Fibroblast of mammary gland (primary cell): ENCODE measurements at places on chromosomes 13 and 19.

DNA sequence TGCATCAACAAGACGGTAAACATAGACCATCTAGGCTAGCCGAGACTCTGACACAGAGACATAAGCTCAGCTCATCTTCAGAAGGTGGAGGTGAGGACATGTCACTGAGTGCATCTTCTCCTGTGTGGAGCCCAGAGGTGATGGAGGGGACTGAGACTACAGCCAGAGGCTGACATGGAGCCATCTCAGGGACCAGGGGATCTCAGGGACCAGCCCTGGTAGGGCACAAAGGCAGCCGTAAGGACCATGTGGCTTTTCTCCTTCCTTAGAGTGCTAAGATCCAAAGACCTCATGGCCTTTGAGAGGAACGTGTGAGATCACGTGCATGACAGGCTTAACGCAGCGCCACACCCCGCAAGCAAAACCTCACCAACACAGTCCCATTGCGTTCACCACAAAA is 126.9 kb downstream of the RAB20 start:
- no peak for DNase-seq

GRCh38 chr13:36870050-36870692 is 49.9 kb downstream of the SMAD9 start:
- no peak for DNase-seq

DNA sequence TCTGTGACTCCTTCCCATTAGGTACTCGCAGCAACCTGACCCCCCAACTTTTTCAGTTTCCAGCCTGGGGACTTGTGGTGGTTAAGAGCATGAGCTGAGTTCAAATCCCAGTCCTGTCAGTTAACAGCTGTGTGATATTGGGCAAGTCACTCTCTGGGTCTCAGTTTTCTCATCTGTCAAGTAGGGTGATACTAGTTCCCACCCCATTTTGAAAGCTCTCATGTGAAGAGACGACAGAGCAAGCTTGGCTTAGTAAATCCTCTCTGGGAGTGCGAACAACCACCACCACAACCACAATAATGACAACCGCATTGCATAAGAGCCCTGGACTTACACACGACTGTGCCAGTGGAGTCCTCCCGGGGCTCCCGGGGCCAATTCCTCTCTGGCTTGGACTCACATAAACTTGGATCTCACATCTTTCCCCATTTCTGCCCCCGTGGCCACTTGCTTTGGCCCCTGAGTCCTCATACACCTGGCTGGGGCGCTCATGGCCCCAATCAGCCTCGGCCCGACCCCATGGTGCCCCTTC is 454 bp downstream of the BLVRB start:
- DNase-seq, result peak; percentile 85

GRCh38 chr13:46572752-46573431 is 19.9 kb downstream of the LRCH1 start:
- DNase-seq, result no peak

DNA sequence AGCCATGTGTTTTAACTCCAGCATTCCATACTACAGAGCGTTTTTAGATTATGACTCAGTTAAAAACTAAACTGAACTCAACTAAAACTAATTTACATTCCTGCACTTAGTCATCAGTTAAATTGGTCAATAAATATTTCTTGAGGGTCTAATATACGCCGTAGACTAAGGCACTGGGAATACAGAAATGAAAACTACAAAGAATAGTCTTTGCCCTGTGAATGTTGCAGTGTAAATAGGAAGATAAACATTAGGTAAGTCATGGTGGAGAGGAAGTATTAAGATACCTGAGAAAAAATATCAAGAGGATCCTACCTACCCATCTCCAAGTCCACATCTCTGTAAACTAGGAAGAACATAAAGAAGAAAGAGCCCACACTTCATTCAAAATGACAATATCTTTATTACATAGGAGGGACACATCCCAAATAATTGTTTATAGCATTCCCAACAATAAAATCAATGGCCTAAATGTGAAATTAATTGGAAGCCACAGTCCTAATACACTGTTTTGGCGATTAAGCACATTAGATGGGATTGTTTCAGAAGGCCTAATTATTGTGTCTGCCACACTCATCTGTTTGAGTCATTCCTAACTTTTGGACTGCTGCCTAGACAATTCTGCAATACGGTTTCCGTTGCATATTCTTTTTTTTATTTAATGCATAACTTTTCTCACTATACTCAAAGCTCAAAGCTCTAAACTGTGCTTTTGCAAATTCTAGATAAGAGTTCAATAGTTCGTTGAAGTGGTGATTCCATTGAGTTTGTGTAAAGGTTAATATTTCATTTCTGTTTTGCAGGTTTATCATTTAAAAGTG is 52.9 kb downstream of the MBNL2 start:
- peak; percentile 93 for DNase-seq

DNA sequence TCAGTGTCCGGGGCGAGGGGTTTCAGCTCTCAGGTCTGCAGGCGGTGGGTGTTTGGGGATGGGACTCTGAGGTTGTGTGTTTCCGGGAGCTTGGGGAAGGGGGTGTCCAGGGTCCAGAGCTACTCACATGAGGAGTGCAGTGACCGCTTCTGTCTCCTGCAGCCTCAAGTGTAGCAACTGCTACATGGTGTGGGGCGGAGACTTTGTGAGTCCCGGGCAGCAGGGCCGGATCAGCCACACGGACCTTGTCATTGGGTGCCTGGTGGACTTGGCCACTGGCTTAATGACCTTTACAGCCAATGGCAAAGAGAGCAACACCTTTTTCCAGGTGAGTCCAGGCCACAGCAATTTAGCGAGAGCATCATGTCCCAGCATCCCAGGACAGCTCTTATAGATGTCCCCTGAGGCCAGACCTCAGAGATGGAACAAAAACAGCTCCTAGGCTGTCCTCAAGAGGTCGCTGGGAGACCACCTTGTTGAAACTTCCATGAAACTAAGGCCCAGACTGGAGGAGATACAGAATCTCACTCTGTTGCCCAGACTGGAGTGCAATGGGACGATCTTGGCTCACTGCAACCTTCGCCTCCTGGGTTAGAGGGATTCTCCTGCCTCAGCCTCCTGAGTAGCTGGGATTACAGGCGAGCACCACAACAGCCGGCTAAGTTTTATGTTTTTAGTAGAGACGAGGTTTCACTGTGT is 44.9 kb downstream of the RYR1 start:
- DNase-seq, result peak; percentile 5

DNA sequence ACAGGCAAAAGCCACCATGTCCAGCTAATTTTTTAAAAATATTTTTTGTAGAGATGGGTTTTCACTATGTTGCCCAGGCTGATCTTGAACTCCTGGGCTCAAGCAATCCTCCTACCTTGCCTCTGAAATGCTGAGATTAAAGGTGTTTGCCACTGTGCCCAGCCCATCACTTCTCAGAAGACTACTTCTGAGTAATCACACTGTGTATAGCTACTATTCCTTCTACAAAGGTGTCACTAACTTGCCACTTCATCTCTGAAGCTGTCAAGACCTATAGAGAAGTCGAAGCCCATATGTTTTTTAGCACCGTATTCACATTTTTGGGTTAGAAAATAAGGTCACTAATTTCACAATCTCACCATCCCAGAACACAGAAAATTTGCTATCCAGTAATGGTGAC is 36.0 kb upstream of the FNDC3A start:
- no peak for DNase-seq

DNA sequence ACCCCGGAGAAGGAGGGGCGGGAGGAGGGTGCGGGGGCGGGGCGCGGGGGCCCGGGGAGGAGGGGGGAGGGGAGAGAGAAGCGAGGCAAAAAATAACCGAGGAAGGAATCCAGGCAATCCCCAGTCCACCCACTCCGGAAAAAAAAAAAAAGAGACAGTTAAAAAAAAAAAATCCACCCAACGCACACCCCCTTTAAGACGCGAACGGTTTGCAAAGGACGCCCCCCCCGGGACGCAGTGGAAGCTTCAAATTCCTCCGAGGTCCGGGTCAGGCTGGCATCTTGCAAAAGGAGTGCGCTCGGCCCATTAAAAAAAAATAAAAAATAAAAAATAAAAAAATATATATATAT is at the start of gene CACNA1A:
TSS of gene CACNA1A (minus strand) at position 9 of the 350 bp plus-strand sequence. CDS start 255 bp downstream, outside the sequence.
- no peak for DNase-seq

DNA sequence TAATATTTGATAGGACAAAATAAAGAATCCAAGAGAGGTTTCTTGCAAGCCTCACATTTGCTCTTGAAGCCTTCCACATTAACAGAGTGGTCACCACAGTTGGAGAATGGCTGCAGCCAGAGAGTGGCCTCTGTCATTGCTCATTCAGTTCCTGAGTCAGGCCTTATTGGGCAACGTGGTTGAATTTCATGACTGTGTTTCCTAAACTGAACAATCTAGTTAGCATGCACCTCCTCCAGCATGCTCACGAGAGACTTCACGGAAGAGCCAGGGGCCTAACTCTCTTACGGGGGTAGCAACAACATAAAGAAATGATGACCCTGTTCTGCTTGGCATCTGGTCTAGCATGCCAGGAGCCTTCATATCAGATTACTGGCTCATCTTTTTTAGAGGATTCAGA is 9.6 kb upstream of the UBL3 start:
- DNase-seq, result peak; percentile 89

DNA sequence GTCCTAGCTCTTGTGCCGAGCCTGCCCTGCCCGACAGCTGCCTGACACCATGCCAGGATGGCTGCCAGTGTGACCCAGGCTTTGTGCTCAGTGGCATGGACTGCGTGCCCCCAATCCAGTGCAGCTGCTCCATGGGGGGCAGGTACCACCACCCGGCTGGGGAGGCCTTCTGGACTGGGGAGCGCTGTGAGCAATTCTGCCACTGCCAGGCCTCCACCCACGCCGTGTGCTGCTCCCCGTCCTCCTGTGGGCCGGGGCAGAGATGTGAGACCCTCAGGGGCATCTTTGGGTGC is 9.4 kb upstream of the FXYD3 start:
- no peak for DNase-seq

GRCh38 chr13:22447132-22447886 is 733.5 kb upstream of the SGCG start:
- no peak for DNase-seq

- no peak for DNase-seq
Measured at GRCh38 chr19:44498988-44499387, 1.3 kb downstream of the ZNF180 start.

DNA sequence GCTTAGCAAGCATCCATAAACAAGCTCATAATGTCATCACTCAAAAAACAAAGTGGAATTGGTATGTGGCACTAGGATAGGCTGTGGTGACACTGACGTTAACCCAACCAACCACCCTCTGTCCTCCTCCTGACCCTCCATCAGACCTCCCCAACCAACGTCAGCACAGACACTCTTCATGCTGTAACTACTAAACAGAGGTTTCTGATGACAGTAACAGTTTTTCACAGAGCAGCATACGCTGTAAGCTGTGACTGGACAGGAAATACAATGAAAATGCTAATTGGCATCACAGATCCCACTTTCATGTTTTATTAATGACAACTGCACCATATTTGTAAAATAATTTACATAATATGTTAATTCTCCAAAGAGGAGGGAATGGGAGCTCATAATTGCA is 238.0 kb downstream of the IRS2 start:
- no peak for DNase-seq

GRCh38 chr19:14473978-14474578 is 1.1 kb downstream of the PTGER1 start:
- no peak for DNase-seq

GRCh38 chr13:67023130-67023876 is 206.8 kb downstream of the PCDH9 start:
- DNase-seq, result peak; percentile 80

DNA sequence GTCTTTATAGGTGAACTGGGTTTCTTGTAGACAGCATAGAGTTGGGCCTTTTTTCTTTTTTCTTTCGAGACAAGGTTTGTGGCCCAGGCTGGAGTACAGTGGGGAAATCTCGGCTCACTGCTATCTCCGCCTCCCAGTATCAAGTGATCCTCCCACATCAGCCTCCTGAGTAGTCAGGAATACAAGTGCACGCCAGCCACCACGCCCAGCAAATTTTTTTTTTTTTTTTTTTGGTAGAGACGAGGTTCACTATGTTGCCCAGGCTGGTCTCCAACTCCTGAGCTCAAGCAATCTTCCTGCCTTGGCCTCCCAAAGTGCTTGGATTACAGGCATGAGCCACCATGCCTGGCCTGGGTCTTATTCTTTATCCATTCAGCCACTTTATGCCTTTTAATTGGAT is 5.1 kb upstream of the CALM3 start:
- DNase-seq, result no peak

DNA sequence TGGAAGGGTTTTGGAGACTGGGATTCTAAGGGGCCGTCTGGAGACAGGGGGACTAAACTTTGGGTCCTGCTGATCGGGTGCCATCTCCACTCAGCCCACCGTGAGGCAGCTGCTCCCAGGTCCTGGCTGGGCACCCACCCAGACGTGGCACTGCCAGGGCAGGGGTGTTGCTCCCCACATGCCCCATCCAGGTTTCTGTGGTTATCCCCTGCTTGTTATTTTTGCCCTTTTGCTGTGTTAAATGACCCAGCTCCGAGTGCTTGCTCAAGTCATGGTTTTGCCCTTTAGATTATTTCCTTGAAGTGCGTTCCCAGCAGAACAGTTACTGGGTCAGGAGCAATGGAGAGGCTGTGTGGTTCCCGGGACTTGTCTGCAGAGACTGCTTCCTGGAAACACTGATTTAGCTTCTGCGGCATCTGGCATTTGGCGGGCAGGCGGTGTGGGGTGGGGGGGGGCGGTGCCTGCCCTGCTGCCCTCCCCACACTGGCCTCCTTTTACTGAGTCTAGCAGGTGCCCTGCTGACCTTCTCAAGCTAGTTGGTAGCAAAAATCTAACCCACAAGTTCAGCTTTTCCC is 1.9 kb downstream of the RAB11B start:
- peak; percentile 36 for DNase-seq

GRCh38 chr19:41638641-41639081 is 11.8 kb upstream of the CEACAM4 start:
- no peak for DNase-seq

- no peak for DNase-seq
Measured at GRCh38 chr13:91298060-91298459, 49.4 kb upstream of the MIR17HG start.

DNA sequence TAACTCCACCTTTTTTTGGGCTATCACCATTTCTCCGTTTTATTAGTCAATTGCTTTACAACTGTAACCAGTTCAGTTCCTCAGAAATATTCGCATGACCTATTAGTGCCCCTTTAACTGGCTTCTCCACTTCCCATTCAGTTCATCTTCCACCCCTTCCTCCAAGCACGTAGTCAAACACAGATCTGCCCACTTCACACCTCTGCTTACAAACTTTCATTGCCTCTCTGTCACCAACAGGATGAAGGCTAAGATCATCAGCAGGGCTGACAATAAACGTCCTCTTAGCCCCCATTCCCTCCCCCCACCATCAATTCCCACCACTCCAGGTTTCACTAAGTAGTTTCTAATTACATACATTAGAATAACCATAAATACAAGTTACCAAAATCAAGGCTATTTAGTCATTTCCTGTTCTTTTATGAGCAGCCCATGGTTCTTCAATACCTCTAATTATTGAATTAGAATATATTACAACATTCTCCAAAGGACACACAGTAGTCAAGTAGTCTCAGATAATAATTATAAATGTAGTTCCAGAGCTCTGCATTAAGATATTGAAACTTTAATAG is 95.7 kb downstream of the SPRY2 start:
- DNase-seq, result no peak

GRCh38 chr13:113855012-113855921 is 8.6 kb downstream of the GAS6 start:
- DNase-seq, result no peak

- DNase-seq, result no peak
Measured at GRCh38 chr19:1713170-1713569, 40.1 kb upstream of the ONECUT3 start.

- peak; percentile 23 for DNase-seq
Measured at GRCh38 chr13:27997904-27998522, 9.5 kb upstream of the URAD start.
